A549 treated with Hydrocortisone at 1 μM for 4 hours (cell line): ENCODE measurements at places on chromosomes 1 and 21. TPM values are rescaled to one million over a fixed set of nuclear protein-coding genes. Genes with fewer than 3 reads are reported as not detected.

The CEP85 gene
- total RNA-seq: 11.1 to 13.8 TPM (median 12.3 TPM) in 5 replicates

The BARHL2 gene
- total RNA-seq: not detected in 5 replicates

The S100A10 gene
- 1,665 to 2,678 TPM (median 2,486 TPM) in 5 replicates for total RNA-seq

The RHCE gene
- total RNA-seq: 0.25 TPM in 1 of 5 replicates, not detected in the others

The LENEP gene
- total RNA-seq: not detected in 5 replicates

The AMY1C gene
- total RNA-seq: not detected in 5 replicates

The SLC16A4 gene
- total RNA-seq: 26.6 to 43.5 TPM (median 33.7 TPM) in 5 replicates

The KRTAP7-1 gene
- not detected in 5 replicates for total RNA-seq

The FMO1 gene
- total RNA-seq: not detected in 5 replicates

The HPDL gene
- total RNA-seq: 2.4 to 3.9 TPM (median 3.6 TPM) in 5 replicates

The CD52 gene
- not detected in 5 replicates for total RNA-seq

The NBPF4 gene
- 0.13 to 0.21 TPM (median 0.15 TPM) in 5 replicates for total RNA-seq

The PYHIN1 gene
- total RNA-seq: not detected in 5 replicates

The FAM163A gene
- not detected in 5 replicates for total RNA-seq

The PGBD5 gene
- total RNA-seq: 0.31 to 0.48 TPM (median 0.44 TPM) in 5 replicates

The LCE3D gene
- 2.6 to 3.6 TPM (median 3.1 TPM) in 5 replicates for total RNA-seq

The MROH9 gene
- total RNA-seq: not detected in 5 replicates

The KRTAP12-2 gene
- not detected in 5 replicates for total RNA-seq

The CFAP141 gene
- 0.40 TPM in 1 of 5 replicates, not detected in the others for total RNA-seq

The FCAMR gene
- 0.08 TPM in 1 of 5 replicates, not detected in the others for total RNA-seq

The CRTC2 gene
- 35.0 to 40.6 TPM (median 35.8 TPM) in 5 replicates for total RNA-seq

The KIF17 gene
- 1.3 to 2.8 TPM (median 2.3 TPM) in 5 replicates for total RNA-seq

The KCNK2 gene
- 0.06 to 0.12 TPM in 2 of 5 replicates, not detected in the others for total RNA-seq
